ENCODE measurements at places on chromosomes 11 and 22. TPM values are rescaled to one million over a fixed set of nuclear protein-coding genes. Genes with fewer than 3 reads are reported as not detected.

GRCh38 chr11:69892986-69893555, 73.9 kb upstream of the FGF3 start:
- no peak overlapping the region for H3K27ac ChIP-seq
- no peak for DNase-seq
- H3K36me3 ChIP-seq = no peaks in the 10 kb centered on the region
- no peak overlapping the region for H3K4me3 ChIP-seq

- H3K27me3 ChIP-seq = peaks cover 2% of the 10 kb centered on the region
- H3K36me3 ChIP-seq = no peaks in the 10 kb centered on the region
- no peak overlapping the region for H3K4me3 ChIP-seq
- H3K4me1 ChIP-seq = no peaks in the 10 kb centered on the region
- no peak overlapping the region for H3K27ac ChIP-seq
- no peak for DNase-seq
These were observed 35.6 kb downstream of the ASRGL1 start for GRCh38 chr11:62372871-62373270.

DNA sequence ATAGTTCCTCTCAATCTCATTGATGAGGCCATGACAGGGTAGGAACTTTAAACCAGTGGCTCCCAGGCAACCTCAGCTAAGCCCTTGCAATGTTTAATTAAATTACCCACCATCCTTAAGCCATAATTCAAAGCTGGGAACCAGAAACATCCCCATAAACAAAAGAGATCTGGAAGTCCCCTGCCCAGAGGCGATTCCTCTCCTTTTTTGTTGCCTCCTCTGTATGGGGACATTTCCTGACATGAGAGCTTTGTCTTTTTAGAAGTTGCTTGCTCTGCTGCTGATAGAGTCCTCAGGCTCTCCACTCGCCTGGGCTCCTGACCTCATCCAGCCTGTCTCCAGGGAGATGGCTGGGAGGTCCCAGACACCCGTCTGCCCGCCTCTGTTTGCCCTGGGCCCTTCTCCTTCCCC, 3.2 kb downstream of the DTX4 start:
- H3K4me1 ChIP-seq = peaks cover 9% of the 10 kb centered on the region
- H3K4me3 ChIP-seq = no peak overlapping the region

GRCh38 chr11:96106645-96107044, 182.7 kb upstream of the MTMR2 start:
- no peak for DNase-seq
- no peaks in the 10 kb centered on the region for H3K27me3 ChIP-seq
- no peaks in the 10 kb centered on the region for H3K36me3 ChIP-seq
- no peak overlapping the region for H3K4me3 ChIP-seq
- H3K4me1 ChIP-seq = peaks cover 14% of the 10 kb centered on the region
- no peak overlapping the region for H3K27ac ChIP-seq

POGLUT3 gene
- total RNA-seq = 31.8 TPM

DNA sequence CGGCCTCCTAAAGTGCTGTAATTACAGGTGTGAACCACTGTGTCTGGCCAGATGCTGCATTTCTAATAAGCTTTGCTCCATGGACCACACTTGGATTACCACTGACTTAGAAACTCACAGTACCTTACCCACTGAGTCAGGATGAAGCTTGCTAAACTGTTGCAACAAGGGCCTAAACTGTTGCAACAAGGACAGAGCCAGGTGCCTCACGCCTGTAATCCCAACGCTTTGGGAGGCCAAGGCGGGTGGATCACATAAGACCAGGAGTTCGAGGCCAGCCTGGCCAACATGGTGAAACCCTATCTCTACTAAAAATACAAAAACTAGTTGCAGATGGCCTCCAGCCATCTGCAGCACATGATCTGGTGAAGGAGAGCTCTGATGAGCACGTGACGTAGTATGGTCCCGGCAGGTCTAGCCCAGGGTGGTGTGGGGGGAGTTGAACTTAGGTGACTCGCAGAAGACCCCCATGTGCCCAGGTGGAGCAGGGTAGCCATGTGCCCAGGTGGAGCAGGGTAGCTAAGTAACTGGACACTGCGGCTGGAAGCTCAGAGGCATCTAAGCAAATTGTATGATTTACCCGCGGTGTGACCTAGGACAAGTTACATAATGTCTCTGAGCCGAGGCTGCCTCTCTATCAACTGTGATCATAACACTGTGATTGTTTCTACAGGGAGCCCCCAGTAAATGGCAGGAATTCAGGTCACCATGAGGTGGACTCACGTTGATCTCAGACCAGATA, 8.4 kb downstream of the SLC25A45 start:
- no peak overlapping the region for H3K4me3 ChIP-seq
- no peaks in the 10 kb centered on the region for H3K4me1 ChIP-seq
- DNase-seq = no peak
- no peaks in the 10 kb centered on the region for H3K36me3 ChIP-seq
- H3K27ac ChIP-seq = no peak overlapping the region

DNA sequence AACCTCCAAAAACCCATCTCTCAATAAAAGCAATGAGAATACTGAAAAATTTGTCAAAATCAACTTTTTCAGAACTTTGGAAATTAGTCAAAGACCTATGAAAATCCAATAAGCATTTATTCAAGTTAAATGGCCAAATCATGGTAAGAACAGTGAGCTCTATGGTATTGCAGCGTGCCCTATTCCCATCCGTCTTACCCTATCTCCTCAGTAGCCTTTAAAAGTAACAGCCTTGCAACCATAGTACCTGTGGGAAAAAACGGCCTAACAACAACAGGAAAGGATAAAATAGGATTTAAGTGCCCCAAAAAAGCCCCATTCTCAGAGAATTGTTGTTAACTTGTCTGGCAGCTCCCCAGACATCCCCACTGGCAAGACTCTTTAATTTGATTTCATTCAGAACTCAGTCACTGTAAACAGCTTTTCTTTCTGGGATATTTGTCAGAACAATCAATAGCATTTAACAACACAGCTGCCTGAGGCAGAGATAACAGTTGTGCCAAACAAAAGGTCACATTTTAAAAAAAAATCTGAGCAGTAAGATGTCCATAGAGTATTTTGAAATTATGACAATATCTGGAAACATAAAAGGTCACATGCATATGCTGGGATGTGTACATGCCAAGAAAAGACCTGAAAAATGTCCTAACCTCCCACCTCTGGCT, 18.8 kb upstream of the MS4A8 start:
- H3K36me3 ChIP-seq = no peaks in the 10 kb centered on the region
- H3K4me1 ChIP-seq = no peaks in the 10 kb centered on the region
- DNase-seq = no peak
- H3K27ac ChIP-seq = no peak overlapping the region

POLDIP3 gene
- 41.1 TPM for total RNA-seq

DNA sequence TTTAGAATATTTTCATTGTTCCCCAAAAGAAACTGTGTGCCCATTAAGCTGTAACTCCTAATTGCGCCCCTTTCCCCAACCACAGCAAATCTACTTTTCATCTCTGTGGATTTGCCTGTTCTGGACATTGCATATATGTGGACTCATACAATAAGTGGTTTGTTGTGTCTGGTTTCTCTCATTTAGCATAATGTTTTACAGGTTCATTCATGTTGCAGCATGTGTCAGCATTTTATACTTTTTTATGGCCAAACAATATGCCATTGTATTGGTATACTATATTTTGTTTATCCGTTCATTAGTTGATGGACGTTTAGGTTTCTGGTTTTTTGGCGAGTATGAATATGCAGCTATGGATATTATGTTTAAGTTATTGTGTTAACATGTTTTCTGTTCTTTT, 23.8 kb downstream of the NUCB2 start:
- peaks cover 16% of the 10 kb centered on the region for H3K36me3 ChIP-seq
- H3K27me3 ChIP-seq = no peaks in the 10 kb centered on the region
- H3K27ac ChIP-seq = no peak overlapping the region
- no peak for DNase-seq
- no peaks in the 10 kb centered on the region for H3K4me1 ChIP-seq

FGF4 gene
- total RNA-seq = not detected

CSF2RB gene
- 26.8 TPM for total RNA-seq

DNA sequence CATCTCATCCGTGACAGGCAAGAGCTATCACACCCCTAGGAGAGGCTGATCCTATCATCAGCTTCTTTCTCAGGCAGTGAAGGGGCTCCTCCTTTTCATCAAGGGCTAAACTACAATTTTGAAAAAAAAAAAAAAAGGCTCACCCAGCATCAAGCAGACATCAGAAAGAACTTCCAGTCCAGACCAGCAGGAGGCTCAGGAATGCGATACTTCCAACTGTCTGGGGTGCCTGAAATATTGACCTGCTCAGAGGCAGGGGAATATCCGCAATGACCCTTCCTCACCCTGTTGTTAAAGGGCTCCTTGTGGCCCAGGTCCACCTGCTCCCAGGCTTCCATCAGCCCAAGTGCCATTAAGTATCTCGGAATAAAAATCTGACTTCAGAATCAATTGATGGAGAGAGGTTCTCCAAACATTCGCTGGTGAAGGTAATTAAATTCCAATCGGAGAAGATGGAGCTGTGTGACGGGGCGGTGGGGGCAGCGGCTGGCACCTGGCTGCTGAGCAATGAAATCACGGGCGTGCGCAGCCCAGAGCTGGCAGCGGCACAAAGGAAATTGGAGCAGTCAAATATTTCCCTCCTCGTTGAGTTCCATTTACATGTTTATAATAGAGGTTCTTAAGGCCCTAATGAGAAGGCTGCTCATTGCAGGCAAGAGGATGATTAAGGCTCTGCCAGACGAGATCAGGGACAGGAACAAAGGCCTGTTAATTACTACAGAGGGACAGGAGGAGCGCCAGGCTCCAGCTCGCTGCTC, 69.0 kb upstream of the THY1 start:
- H3K27me3 ChIP-seq = no peaks in the 10 kb centered on the region
- H3K36me3 ChIP-seq = no peaks in the 10 kb centered on the region
- H3K4me1 ChIP-seq = no peaks in the 10 kb centered on the region
- no peak overlapping the region for H3K4me3 ChIP-seq
- no peak overlapping the region for H3K27ac ChIP-seq

DNA sequence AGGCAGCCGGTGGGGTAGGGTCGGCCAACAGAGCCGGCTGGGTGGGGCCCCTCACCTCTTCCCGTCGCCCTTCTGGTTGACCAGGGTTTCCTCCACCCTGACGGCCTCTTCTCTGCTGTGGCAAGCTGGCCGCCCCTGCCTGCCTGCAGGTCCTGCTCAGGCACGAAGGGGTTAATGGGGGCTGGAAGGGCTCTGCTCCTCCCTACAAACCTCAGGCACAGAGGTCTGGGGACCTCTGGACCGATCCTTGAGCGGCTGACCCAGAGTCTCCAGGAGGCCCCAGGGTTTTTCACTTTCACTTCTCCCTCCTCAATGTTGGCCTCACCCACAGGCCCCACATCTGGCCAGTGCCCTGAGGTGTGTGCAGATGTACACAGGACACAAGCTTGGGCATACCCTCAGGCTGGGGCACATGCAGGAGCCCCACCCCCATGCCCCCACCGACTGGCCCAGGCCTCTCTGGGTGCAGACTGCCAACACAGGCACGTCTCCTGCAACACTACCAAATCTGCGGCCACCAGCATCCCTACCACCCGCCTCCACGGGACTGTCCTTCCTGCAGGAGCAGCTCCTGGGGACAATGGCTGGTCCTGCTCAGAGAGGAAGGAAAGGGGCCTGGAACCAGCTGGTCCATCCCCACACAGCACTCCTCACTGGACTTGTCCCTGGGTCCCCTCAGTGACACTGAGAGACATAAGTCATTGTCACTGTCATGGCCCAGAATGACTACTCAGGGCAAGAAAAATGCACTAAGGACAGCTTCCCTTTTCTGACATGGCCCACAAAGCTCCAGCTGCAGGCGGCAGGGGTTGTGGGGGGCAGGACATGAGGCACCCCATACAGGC, 3.2 kb upstream of the TBX1 start:
- H3K27me3 ChIP-seq = peaks cover 3% of the 10 kb centered on the region
- H3K27ac ChIP-seq = no peak overlapping the region
- no peaks in the 10 kb centered on the region for H3K4me1 ChIP-seq

UPB1 gene
- 2.1 TPM for total RNA-seq

TRMU gene
- 39.2 TPM for total RNA-seq

GRCh38 chr11:17747131-17747955, 12.8 kb downstream of the KCNC1 start:
- H3K4me1 ChIP-seq = no peaks in the 10 kb centered on the region
- no peak overlapping the region for H3K27ac ChIP-seq
- H3K4me3 ChIP-seq = no peak overlapping the region
- no peaks in the 10 kb centered on the region for H3K27me3 ChIP-seq
- no peak for DNase-seq

- DNase-seq = no peak
- H3K27ac ChIP-seq = no peak overlapping the region
- H3K36me3 ChIP-seq = no peaks in the 10 kb centered on the region
- peaks cover 1% of the 10 kb centered on the region for H3K4me1 ChIP-seq
These were observed 1.2 kb upstream of the EED start for GRCh38 chr11:86243396-86243795.

LUZP2 gene
- total RNA-seq = not detected

DNA sequence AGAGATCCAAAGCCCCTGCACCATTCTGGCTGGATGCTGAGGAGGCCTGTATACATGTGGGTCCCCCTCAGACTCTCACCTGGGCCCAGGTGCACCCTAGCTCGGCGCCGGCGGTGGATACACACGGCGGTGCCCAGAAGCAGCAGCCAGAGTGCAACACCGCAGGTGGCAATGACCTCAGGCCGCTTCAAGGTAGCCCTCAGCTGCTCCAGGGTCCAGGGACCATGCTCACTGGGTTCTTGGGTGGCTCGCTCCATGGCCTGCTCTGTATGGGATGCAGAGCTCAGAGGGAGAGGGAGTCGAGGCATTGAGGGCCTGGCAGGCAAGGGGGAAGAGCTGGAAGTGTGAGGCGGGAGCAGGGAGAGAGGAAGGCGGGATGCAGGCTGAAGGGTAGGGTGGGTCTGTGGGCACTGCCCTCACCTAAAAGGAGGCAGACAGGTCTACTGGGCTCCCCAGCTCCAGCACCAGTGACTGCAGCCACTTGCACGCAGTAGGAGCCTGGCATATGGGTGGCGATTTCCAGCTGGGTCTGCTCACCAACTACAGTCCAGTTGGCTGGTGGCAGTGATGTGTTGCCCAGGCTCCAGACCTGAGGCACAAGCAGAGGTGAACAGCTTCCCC, 3.8 kb downstream of the ROBO4 start:
- H3K4me3 ChIP-seq = no peak overlapping the region
- H3K4me1 ChIP-seq = peaks cover 26% of the 10 kb centered on the region
- DNase-seq = no peak
- no peak overlapping the region for H3K27ac ChIP-seq
- no peaks in the 10 kb centered on the region for H3K27me3 ChIP-seq

DNA sequence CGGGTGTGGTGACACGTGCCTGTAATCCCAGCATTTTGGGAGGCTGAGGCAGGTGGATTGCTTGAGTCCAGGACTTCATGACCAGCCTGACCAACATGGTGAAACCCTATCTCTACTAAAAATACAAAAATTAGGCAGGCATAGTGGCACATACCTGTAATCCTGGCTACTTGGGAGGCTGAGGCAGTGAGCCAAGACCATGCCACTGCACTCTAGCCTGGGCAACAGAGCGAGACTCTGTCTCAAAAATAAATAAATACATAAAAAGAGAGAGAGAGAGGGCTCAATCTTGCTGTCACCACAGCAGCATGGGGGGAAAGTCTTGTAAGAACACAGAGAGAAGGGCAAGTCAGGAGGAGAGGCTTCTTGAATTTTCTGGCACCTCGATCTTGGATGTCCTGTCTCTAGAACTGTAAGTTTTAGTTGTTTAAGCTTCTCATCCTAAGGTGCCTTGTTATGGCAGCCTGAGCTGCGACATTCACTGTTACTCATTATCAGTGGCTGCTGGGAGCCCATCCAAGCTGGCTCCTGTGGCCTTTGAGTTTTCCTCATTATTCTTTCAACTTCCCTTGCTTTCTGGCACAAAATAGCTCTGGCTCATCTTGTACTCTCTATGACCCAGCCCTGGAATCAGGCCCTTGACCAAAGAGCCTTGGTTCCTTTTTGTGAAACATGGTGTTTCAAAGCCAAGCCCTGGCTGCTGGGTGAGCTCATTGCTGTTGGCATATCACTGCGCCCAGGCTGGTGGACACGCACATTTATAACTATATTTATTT, 8.0 kb upstream of the PSMC3 start:
- no peaks in the 10 kb centered on the region for H3K36me3 ChIP-seq
- no peak overlapping the region for H3K27ac ChIP-seq
- DNase-seq = no peak

BDNF gene
- 1.4 TPM for total RNA-seq

CEP126 gene
- total RNA-seq = 12.5 TPM

MB gene
- total RNA-seq = 1.5 TPM
